Dermis blood vessel endothelial cell (primary cell): ENCODE measurements at places on chromosomes 1 and 21. TPM values are rescaled to one million over a fixed set of nuclear protein-coding genes. Genes with fewer than 3 reads are reported as not detected.

C8B gene
- total RNA-seq = not detected in 2 replicates

TRMT1L gene
- total RNA-seq = 25.2 and 37.7 TPM in 2 replicates

ROR1 gene
- total RNA-seq = 0.17 and 0.84 TPM in 2 replicates

GBP4 gene
- total RNA-seq = 13.9 and 25.4 TPM in 2 replicates

OR2L2 gene
- under 0.01 TPM in 1 of 2 replicates, not detected in the other for total RNA-seq

ZNF683 gene
- not detected in 2 replicates for total RNA-seq

GJA8 gene
- not detected in 2 replicates for total RNA-seq

PCP4 gene
- not detected in 2 replicates for total RNA-seq

CDCA8 gene
- 3.7 and 23.0 TPM in 2 replicates for total RNA-seq

FAM229A gene
- total RNA-seq = 0.88 and 2.0 TPM in 2 replicates

ZSWIM5 gene
- 5.8 and 6.5 TPM in 2 replicates for total RNA-seq

CATSPERE gene
- total RNA-seq = 0.42 and 1.4 TPM in 2 replicates

SLC30A2 gene
- total RNA-seq = not detected in 2 replicates

CIART gene
- 0.33 and 1.0 TPM in 2 replicates for total RNA-seq
